ENCODE measurements at places on chromosomes 6 and 20.

DNA sequence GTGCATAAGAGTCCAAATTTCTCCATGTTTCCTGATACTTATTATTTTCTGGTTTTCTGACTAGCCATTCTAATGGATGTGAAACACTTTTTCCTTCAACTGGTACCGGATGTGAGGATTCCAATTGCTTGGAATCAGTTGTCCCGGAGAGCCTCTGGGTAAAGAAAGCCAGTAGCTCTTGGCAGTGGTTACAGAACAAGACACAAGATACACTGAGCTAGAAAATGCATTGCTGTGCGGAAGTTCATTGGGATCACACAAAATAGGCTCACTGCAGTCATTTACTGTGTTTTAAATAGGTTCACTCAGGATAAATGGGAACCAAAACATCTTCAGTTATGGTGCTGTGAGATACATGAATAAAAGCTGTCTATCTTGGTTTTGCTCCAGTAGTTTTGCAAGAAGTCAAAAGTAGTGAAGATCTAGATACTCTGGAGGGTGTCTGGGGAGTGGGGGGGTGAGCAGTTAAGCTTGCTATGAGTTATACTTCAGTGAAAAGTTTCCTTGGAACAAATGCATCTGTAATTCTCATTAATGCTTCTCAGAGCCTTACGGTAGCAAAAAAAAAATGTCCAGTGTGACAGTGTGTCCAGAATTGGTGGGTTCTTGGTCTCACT, 54.4 kb upstream of the RNF182 start:
- DNase-seq, result no peak

- DNase-seq, result no peak
Observed at GRCh38 chr6:15242937-15243614, 2.8 kb upstream of the JARID2 start.

DNA sequence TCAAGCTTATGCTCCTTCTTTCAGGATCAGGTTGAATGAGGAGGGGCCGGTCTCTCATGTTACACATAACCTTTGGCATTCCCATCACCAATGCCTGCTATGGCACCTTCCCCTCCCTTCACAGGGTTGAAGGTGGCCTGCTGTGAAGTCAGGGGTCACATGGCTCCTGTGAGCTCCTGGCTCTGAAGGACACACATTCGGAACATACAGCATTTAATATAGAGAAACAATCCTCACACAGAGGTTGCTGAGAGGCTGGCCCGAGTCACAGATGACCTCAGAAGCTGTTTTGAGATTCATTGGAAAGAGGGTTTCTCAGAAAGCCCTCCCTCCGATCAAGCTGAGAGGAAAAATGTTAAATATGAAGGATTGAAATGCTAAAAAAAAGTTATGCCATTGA, 82.1 kb downstream of the PSMG4 start:
- no peak for DNase-seq

DNA sequence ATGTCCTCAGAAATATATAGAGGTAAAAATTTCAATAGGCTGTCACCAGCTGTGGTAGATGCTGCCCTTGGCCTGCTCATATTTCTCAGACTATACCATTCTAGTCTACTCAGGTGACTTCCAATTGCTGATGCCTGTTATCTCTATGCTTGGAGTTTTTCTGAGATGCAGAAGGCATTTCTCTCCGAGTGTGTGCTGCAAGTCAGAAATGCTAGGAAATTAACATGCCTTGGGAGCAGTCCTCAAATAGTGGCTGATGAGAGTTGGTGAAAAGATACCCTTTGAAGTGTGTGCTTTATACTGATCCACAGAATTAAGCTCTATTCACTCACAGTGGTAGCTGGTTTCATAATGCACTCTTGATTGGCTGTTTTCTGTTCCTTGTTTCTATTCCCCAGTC, 43.2 kb upstream of the PKIB start:
- DNase-seq, result no peak

GRCh38 chr6:137661601-137662000, 167.4 kb upstream of the OLIG3 start:
- peak; percentile 33 for DNase-seq

- DNase-seq, result no peak
Observed at GRCh38 chr20:17077030-17077429, 149.8 kb upstream of the PCSK2 start.
